Astrocyte (in vitro differentiated cells and primary cell): ENCODE measurements at places on chromosomes 16 and 17.

GRCh38 chr16:13902677-13903076, 17.3 kb upstream of the ERCC4 start:
- H3K4me1 ChIP-seq: no peaks in the 10 kb centered on the region
- H3K4me3 ChIP-seq: no peak overlapping the region
- DNase-seq: peak; percentile 64
- no peaks in the 10 kb centered on the region for H3K36me3 ChIP-seq

- H3K4me3 ChIP-seq: no peak overlapping the region
- no peak for DNase-seq
- no peaks in the 10 kb centered on the region for H3K27me3 ChIP-seq
- no peak overlapping the region for H3K27ac ChIP-seq
- no peaks in the 10 kb centered on the region for H3K36me3 ChIP-seq
Observed at GRCh38 chr17:27206447-27206846, 87.5 kb upstream of the WSB1 start.

GRCh38 chr17:4724650-4725049, 6.6 kb upstream of the MED11 start:
- H3K36me3 ChIP-seq: no peaks in the 10 kb centered on the region
- no peak overlapping the region for H3K4me3 ChIP-seq
- DNase-seq: no peak

DNA sequence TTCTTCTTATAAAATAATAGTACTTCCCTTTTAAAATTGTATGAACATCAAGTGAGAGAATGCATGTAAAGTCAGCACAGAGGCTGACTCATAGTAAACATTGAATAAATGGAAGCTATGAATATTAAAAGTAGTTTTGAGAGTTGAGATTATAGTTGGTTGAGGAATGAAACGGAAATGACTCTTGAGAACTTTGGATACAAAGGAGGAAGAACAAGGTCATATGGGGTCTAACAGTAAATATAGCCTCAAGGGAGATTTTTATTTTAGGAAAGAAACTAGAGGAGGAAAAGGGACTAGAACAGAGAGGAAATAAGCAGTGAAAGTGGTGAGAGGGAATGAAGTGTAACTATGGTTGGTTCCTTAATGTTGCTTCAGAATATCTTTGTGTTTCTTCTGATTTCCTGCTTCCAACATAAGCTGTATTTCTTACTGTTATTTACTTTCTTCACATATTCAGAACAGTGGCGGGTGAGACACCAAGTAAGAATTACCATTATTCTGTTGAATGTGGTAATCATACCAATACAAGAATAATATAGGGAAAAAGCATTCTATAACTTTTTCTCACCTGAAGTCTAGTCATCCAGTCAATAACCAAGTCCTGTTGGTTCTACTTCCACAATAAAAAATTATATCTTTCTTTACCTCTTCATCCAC, 165.1 kb downstream of the CHD9 start:
- H3K4me3 ChIP-seq: no peak overlapping the region
- peak overlapping the region; percentile 58 for H3K27ac ChIP-seq
- peak; percentile 19 for DNase-seq
- no peaks in the 10 kb centered on the region for H3K27me3 ChIP-seq
- H3K4me1 ChIP-seq: peaks cover 11% of the 10 kb centered on the region
- peaks cover 8% of the 10 kb centered on the region for H3K36me3 ChIP-seq

GRCh38 chr16:28168991-28169554, 42.7 kb downstream of the XPO6 start:
- H3K4me3 ChIP-seq: no peak overlapping the region
- peaks cover 18% of the 10 kb centered on the region for H3K4me1 ChIP-seq
- no peak overlapping the region for H3K27ac ChIP-seq
- H3K36me3 ChIP-seq: peaks cover 22% of the 10 kb centered on the region

DNA sequence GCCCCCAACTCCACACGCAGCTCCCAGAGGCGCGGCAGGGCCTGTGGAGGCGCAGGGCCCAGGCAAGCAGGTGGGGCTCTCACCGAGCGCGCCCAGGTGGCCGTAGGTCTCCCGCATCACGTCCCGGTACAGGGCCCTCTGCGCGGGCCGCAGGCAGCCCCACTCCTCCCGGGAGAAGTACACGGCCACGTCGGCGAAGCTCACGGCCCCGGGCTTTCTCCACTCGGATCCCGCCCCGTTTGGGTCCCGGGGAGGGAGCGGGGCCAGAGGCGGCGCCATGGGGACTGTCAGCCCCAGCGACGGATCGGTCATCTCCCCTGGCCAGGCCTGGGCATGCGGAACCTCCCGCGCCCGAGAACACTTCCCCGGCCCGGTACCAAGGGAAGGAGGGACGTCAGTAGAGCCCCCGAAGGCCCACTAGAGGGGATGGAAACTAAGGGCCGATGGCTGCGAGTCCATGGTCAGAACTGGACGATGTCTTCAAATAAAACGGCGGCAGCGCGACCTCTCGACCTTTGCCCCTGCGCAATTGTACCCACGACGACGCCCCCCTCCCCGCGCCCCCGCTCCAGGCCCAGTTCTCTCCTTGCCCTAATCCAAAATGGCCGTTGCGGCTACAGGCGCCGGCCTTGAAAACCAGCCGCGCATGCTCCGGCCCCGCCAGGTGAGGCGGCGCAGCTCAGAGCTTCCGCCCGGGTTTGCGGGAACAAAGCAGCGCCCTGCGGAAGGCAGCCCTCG, at the start of gene ZNF747:
Gene ZNF747 (minus strand): TSS at position 491 of the 738 bp plus-strand sequence. CDS start 179 bp downstream, at position 312.
- no peaks in the 10 kb centered on the region for H3K36me3 ChIP-seq
- peaks cover 21% of the 10 kb centered on the region for H3K4me1 ChIP-seq

GRCh38 chr17:31008374-31009041, 37.7 kb downstream of the RNF135 start:
- H3K4me1 ChIP-seq: peaks cover 8% of the 10 kb centered on the region
- no peaks in the 10 kb centered on the region for H3K36me3 ChIP-seq
- peak overlapping the region; percentile 47 for H3K27ac ChIP-seq
- peak; percentile 55 for DNase-seq

GRCh38 chr17:2195729-2196128, 107.9 kb downstream of the SMG6 start:
- H3K27ac ChIP-seq: peak overlapping the region; percentile 79
- H3K4me1 ChIP-seq: peaks cover 33% of the 10 kb centered on the region
- H3K27me3 ChIP-seq: no peaks in the 10 kb centered on the region
- peaks cover 5% of the 10 kb centered on the region for H3K36me3 ChIP-seq

DNA sequence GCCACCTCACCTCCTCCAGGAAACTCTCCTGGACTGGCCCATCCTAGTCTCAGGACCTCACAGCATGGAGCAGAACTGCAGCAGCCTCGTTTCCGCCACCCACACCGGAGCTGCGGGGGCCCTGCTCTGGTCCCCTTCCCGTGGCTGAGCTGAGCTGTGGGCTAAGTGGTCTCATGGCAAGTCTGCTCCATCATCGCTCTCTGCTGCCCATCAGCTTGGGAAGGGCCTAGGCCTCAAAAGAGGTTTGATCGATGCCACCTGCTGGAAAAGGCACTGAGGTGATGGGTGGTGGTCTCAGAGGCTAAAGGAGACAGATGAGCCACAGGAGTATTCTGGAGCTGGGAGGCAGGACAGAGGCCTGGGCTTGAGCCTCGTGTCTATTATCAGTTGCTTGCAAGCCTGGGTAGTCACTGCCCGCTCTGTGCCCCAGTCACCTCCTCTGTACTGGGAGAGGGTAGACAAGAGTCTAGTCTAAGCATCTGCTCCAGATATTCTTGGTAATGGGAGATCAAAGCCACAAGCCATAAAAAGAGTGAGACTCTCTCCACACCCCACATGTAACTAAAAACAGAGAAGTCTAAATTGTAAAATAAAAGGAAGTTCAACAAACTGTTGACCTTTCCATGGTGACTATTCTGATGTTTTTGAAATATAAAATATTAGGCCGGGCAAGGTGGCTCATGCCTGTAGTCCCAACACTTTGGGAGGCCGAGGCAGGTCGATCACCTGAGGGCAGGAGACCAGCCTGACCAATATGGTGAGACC, 1.6 kb downstream of the ITGAE start:
- DNase-seq: no peak
- no peaks in the 10 kb centered on the region for H3K27me3 ChIP-seq
- H3K27ac ChIP-seq: no peak overlapping the region
- peaks cover 73% of the 10 kb centered on the region for H3K4me1 ChIP-seq

- no peaks in the 10 kb centered on the region for H3K36me3 ChIP-seq
- peak overlapping the region; percentile 74 for H3K27ac ChIP-seq
- peak overlapping the region; percentile 32 for H3K4me3 ChIP-seq
- no peaks in the 10 kb centered on the region for H3K27me3 ChIP-seq
Observed at GRCh38 chr16:85395913-85396878, 216.9 kb upstream of the GSE1 start.

- H3K27me3 ChIP-seq: no peaks in the 10 kb centered on the region
- H3K4me1 ChIP-seq: peaks cover 4% of the 10 kb centered on the region
- H3K4me3 ChIP-seq: peak overlapping the region; percentile 94
- no peak for DNase-seq
- H3K36me3 ChIP-seq: no peaks in the 10 kb centered on the region
Observed at GRCh38 chr16:21598701-21599121, 666 bp upstream of the METTL9 start.

GRCh38 chr17:35795007-35795870, at the start of gene MMP28:
Gene MMP28 (minus strand): TSS chr17:35795641. CDS start chr17:35795377, 264 bp downstream.
- no peaks in the 10 kb centered on the region for H3K36me3 ChIP-seq
- peak; percentile 21 for DNase-seq
- peak within 1 kb of the TSS; percentile 53 for H3K4me3 ChIP-seq
- H3K27me3 ChIP-seq: peaks cover 34% of the 10 kb centered on the region
- H3K4me1 ChIP-seq: peaks cover 7% of the 10 kb centered on the region
- H3K27ac ChIP-seq: no peak within 1 kb of the TSS

DNA sequence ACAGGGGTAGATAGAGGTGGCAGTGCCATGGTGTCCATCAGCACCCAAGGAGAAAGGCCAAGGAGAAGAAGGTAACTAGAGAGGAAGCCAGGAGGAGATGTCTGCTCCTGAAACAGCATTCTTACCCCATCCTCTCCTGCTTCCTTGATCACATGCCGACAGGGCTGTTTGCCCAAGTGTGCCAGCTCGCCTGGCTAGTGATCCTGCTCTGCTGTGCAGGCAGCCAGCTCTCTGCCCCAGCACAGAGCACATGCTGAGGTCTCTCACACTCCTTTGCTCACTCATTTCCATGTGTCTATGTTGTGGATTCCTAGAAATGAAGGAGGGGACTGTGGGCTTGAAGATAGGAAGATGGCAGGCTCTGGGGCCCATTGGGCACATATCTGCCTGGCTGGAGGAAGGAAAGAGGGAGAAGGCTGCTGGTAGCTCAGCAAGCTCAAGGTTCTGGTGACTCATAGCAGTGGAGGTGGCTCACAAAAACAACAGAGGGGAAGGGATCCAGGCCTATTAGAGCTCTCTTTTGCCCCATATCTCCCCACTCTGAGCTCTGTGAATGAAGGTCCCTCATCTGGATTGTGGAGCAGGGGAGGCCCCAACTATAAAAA, 54.3 kb downstream of the NEUROD2 start:
- no peak overlapping the region for H3K4me3 ChIP-seq
- DNase-seq: peak; percentile 57
- H3K4me1 ChIP-seq: peaks cover 21% of the 10 kb centered on the region
- no peaks in the 10 kb centered on the region for H3K27me3 ChIP-seq
- H3K27ac ChIP-seq: no peak overlapping the region
- H3K36me3 ChIP-seq: peaks cover 12% of the 10 kb centered on the region

GRCh38 chr17:74499992-74500391, 31.3 kb downstream of the CD300LB start:
- H3K36me3 ChIP-seq: no peaks in the 10 kb centered on the region
- no peak overlapping the region for H3K4me3 ChIP-seq
- H3K27me3 ChIP-seq: no peaks in the 10 kb centered on the region
- no peaks in the 10 kb centered on the region for H3K4me1 ChIP-seq
- DNase-seq: no peak

DNA sequence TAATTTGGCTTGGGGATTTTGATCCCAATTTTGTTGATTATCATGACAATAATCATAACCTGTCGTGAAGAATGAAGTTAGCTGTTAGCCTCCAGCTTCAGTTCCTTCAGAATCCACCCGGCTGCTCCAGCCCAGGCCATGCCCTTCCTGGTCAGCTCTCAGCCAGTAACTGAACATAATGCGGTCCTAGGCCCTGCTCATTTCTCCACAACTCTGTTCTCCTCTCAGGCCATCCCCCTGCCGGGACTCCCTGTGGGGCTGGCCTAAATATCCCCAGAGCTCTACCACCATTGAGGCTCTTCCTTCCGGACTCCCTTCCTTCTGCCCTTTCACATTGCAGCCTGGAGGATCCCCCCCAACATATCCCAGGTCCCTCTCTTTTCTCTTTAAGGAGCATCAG, 833.4 kb upstream of the GOT2 start:
- H3K27ac ChIP-seq: no peak overlapping the region
- no peak for DNase-seq
- H3K36me3 ChIP-seq: no peaks in the 10 kb centered on the region
- H3K4me1 ChIP-seq: no peaks in the 10 kb centered on the region

GRCh38 chr17:52762794-52763167, 604.3 kb upstream of the CA10 start:
- H3K36me3 ChIP-seq: no peaks in the 10 kb centered on the region
- DNase-seq: no peak
- no peak overlapping the region for H3K27ac ChIP-seq
- no peaks in the 10 kb centered on the region for H3K27me3 ChIP-seq
- H3K4me3 ChIP-seq: no peak overlapping the region
- no peaks in the 10 kb centered on the region for H3K4me1 ChIP-seq

- no peak overlapping the region for H3K27ac ChIP-seq
- H3K4me1 ChIP-seq: no peaks in the 10 kb centered on the region
- peak; percentile 5 for DNase-seq
Observed at GRCh38 chr16:89037261-89038152, 56.1 kb upstream of the ACSF3 start.

DNA sequence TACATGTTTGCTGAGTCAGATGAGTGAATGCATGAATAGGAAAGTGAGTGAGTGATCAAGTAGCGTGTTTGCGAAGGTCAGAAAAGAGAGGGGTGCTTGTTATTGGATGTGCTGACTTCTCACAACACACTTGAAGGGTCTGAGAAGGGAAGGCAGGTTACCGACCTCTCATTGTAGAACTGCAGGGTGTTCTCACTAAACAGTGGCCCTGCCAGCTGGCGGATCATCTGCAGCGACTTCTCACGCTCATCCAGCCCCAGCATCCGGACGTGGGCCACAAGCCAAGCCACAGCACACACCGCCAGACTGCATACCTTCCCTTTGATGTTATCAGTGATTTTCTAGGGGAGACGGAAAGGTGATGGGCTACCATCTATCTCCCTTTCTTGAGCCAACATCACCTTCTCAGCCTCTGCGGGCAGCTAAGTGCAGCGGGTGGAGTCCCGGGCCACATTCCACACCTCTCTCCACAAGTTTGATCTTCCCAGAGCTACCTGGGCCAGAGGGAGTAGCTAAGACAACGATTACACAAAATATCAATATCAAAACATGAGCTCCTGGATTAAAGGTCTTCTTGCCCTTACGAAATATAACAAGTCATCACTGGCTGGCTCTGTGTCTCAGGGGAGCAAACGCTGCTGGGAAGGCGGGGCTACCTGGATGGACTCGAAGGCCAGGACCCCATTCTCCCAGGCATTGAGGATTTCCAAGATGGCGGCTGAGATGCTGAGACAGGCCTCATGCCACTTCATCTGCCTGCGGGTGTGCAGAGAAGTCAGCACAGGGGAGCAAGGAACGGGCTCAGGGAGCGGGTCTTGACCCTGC, 11.0 kb downstream of the CSF3 start:
- peaks cover 39% of the 10 kb centered on the region for H3K4me1 ChIP-seq
- DNase-seq: peak; percentile 60
- H3K4me3 ChIP-seq: no peak overlapping the region
- H3K27ac ChIP-seq: peak overlapping the region; percentile 62

GRCh38 chr17:17843096-17843495, 6.3 kb upstream of the SREBF1 start:
- no peak overlapping the region for H3K27ac ChIP-seq
- H3K27me3 ChIP-seq: no peaks in the 10 kb centered on the region
- H3K4me3 ChIP-seq: no peak overlapping the region
- H3K36me3 ChIP-seq: no peaks in the 10 kb centered on the region
- H3K4me1 ChIP-seq: peaks cover 23% of the 10 kb centered on the region
